ENCODE measurements at places on chromosomes 12 and 14.

GRCh38 chr12:23221066-23221465 is 596.1 kb downstream of the ETNK1 start:
- DNase-seq: no peak

- no peak for DNase-seq
Measured at GRCh38 chr14:24965934-24966578, 83.9 kb downstream of the STXBP6 start.

- no peak for DNase-seq
Measured at GRCh38 chr12:28027947-28028724, 55.6 kb upstream of the PTHLH start.

DNA sequence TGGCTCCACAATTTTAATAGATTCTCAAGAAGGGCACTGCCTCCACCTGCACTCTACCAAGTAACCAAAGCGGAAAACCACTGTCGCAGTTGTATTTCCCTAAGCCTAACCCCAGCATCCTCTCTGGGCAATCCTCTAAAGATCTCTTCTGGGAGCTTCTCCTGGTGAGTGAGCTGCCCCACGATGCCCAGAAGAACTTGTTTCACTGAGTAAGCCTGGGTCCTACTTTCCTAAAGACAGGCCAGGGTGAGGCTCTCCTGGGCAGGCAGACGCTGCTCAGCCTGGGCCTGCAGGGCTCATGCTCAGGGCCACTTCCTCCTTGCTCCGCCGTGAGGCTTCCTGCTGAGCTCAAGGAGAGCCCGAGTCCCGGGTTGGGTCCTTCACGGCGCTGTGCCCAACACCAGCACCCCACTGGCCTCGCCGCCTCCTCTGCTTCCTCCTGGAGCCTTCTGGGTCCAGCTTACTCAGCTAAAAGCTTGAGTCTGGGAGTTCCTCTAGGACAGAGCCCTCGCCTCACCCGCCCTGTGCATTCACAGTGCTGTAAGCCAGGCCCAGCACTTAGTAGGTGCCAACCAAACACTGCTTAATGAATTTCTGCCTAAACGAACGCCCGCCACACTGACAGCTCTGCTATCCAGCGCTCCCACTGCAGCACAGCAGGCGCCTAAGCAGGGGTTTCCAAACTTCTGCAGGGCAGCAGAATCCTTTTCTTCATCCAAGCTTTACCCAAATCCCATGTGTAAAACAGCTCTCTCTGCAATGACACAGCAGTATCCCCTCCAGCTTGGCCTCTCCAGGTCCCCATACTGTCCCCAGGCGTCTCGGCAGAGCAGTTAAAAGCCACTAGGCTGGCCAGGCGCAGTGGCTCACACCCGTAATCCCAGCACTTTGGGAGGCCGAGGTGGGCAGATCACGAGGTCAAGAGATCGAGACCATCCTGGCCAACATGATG is 5.7 kb downstream of the RAB35 start:
- peak; percentile 61 for DNase-seq

DNA sequence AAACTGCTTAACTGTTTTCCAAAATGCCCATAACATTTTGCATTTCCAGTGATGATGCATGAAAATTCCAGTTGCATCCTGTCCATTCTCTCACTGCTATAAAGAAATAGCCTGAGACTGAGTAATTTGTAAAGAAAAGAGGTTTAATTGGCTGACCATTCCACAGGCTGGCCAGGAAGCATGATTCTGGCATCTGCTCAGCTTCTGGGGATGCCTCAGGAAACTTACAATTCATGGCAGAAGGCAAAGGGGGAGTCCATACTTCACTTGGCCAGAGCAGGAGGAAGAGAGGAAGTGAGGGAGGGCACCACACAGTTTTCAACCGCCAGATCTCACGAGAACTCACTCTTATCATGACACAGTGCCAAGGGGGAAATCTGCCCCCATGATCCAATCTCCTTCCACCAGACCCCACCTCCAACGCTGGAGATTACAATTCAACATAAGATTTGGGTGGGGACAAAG is 18.2 kb upstream of the CLEC2D start:
- DNase-seq: no peak

DNA sequence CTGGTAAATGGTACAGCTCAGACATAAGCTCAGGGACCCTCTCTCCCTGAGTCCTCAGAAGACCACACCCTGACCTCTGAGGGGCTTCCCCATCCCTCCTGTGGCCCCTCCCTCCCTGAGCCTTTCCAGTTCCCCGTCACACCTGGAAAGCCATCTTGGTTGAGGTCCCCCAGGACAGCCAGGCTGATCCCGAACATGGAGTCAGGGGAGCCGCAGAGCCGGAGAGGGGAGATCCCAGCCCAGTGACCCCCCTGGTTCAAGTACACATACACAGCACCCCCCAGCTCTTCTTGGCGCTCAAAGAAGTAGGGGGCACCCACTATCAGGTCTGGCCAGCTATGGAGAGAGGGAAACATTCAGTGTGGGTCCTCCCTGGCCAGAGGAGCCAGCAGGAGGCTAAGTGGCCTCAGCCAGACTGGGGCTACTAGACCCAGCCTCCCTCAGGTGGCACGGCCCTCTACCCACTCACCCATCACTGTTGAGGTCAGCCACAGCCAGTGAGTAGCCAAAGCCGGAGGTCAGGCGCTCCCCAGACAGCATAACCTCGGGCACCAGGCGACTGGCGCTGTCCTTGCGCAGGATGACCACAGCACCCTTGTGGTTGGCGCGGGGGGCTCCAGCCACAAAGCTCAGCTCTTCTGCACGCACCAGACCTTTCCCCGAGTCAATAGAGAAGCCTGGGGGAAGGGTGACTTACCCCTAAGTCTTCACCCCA is 9.3 kb downstream of the ITGA7 start:
- DNase-seq: no peak

DNA sequence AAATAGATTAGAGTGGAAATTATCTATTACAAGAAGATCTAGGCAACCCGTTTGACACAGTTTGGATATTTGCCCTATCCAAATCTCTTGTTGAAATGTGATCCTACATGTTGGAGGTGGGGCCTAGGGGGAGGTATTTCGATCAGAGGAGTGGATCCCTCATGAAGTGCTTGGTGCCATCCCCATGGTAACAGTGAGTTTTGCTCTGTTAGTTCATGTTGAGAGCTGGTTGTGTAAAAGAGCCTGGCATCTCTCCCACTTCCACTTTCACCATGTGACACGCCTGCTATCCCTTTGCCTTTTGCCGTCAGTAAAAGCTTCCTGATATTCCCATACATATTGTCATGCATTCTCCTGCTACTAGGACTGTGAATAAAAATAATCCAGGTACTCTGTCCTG is 66.4 kb upstream of the FLRT2 start:
- no peak for DNase-seq

DNA sequence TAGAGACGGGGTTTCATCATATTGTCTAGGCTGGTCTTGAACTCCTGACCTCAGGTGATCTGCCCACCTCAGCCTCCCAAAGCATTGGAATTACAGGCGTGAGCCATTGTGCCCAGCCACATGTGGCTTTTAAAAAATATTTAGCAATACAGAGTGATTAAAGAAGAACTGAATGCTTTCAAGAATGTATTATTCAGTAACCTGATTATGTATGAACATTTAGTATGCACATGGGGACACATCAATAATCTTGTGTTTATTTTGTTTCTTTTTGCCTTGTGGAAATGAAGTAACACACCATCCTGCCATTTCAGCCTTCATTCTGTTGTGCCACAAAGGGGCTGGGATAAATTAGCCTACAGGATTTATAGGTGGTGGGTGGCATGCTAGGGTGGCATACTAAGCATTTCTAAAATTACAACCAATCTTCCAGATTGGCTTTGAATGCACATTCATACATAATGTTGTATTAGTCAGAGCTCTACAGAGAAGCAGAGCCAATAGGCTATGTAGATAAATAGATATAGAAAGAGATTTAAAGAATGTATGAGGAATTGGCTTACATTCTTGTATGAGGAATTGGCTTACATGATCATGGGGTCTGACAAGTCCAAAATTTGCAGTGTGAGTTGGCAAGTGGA is 25.5 kb upstream of the TXNRD1 start:
- no peak for DNase-seq

GRCh38 chr12:29599381-29599780 is 101.9 kb upstream of the OVCH1 start:
- DNase-seq: no peak

GRCh38 chr14:92578511-92578910 is 64.9 kb downstream of the RIN3 start:
- DNase-seq: no peak

- no peak for DNase-seq
Measured at GRCh38 chr14:91338379-91338778, 79.2 kb downstream of the CCDC88C start.

GRCh38 chr12:65536876-65537681 is 258.6 kb downstream of the MSRB3 start:
- DNase-seq: no peak

GRCh38 chr12:59067083-59067482 is 146.8 kb upstream of the LRIG3 start:
- no peak for DNase-seq

GRCh38 chr12:116392061-116392460 is 114.6 kb upstream of the MED13L start:
- no peak for DNase-seq

DNA sequence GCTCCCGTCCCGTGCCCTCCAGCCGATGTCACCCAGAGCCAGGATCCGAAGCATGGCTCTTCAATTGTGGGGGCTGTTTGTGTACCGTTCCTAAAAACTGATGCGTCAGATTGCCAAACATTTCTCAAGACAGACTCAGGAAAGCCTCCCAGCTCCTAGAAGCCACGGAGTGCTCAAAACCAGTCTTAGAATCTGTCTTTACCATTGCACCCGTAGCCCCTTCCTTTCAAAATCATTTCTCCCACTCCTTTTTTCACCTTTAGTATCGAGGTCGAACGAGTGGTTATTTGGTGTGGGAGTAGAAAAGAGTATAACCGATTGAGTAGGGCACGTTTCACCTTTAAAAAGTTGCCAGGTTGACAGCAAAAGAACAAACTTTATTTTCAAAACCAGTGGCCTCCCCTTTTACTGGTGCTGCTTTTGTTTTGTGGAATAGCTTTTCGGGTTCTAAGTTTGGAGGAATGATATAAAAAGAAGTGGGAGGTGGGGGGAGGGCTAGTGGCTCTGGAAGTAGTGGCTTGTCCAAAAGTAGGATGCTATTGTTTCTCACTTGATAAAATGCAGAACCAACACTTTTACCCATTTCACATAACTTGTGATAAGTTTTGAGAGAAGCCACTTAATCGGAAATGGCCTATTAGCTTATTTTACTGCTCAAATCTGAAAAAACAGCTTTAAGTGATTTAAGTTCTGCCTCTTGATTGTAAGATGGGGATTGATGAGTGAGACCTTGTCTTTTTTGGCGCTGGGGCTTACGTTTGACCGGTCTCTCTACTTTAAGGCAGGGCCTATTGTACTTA is 803 bp downstream of the STK38L start:
- DNase-seq: no peak

Measured in H1 (cell line).